ENCODE measurements at places on chromosomes 11 and 22. TPM values are rescaled to one million over a fixed set of nuclear protein-coding genes. Genes with fewer than 3 reads are reported as not detected.

DNA sequence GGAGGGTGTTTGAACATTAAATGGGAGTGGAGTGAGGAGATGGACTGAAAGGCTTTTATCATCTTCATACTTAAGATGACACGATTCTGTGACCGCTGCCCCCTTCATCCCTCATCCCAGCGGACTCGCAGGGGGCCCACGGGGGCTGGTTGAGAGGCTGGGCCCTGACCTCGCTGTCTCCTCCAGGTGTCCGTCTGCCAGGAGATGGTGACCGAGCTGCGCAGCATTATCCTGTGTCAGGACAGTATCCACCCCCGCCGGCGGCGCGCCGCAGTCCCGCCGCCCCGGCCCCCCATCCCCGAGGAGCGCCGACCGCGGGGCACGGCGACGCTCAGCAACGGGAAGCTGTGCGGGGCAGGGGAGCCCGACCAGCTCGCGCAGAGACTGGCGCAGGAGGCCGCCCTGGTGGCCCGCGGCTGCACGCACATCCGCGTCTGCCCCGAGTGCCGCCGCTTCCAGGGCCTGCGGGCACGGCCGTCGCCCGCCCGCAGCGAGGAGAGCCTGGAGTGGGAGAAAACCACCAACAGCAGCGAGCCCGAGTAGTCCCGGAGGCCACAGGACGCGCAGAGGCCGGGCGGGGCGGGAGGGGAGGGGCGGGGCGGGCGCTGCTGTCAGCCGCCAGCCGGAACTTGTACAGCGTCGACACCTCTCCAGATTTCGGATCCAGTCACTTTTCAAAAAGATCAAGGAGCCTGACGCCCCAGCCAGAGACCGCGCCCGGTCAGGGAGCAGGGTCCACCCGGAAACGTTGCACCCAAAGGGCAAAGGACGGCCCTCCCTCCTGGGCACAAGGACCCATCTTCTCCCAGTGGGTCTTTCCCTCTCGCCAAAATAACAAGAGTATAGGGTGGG is 38.0 kb upstream of the TBCEL start:
- DNase-seq = peak; percentile 38

DNA sequence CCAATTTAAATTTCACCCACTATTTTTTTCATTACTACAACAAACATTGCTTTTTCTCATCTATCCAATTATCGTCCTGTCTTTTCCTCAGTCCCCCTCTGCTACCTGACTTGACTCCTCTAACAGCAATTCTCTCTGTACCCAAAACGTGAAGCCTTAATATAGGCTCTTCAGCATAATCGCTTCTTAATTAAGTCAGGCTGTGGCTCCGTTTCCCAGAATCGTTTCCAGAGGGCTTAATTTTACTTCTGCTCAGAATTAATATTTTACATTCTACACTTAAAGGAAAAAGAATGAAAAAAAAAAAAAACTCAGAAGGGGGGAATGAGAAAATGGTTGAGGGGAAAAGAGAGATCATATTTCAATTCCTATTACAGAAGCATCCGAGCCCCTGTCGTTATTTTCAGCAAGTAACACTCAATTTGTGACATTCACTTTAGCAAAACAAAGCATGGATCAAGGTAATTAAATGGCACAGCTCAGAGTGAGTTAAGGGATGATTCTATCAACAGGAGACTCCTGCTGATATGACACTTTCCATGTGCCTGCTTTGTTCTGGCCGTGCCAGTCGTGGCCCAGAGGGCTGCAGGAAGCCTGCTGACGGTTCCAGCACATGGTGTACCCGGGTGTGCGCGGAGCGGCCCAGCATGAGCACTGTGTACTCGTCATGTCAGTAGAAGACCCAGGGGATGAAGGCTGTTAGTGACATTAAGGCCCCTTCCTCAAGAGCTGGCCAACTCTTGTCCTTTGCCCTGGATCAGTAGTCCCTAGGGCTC is 272.5 kb downstream of the NTM start:
- DNase-seq = no peak

DNA sequence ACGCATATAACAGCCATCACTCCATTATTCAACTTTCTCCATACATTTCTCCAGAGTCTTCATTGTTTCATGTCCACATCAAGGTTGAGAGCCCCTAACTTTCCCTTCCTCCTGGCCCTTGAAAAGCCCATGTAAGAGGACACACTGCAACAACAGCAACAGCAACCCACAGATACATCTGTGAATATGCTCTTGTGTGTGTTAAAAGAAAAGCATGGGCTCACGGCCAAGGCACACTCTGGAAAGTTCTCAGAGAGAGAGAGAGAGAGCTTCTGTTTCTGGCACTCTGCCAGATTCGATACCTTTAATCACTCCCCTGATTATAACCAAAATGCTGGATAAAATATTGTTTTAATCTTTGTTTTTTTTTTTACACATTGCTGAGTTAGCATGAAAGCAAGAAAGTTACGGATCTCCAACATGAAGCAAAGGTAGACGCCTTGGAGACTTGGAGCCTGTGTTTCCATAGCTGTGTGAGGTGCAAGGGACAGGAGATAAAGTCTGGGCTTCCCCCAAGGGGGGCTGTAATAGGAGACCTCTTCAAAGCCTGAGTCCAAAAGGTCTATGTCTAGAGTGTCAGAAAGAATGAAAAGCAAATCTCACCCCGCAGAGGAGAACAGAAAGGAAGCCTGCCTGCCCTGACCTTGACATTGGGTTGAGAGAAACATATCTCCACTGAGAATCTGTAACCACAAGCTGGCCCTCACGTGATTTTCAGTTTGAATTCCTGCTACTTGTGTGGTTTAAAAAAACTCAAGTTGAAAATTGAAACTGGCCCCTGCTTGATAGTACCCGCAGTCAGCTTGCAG is 33.7 kb upstream of the MPPED1 start:
- DNase-seq = peak; percentile 34

DNA sequence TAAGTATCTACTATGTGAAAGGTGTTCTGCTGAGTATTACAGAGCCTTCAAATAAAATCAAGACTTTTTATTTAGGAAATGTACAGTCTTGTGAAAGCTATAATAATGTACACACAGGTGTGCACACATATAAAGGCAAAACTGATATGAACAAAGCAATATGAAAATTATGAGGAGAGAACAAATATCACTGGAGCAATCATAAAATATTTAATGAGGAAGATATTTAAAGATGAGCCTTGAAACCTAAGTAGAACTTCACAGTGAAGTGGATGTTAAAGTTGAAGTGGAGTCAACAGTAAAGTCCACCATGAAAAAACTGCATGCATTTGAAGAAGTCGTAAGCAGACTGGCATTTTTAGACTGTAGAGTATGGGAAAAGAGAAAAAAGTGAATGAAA is 18.5 kb downstream of the OR51F1 start:
- DNase-seq = no peak

GRCh38 chr11:127443297-127443696 is 442.7 kb upstream of the KIRREL3 start:
- DNase-seq = no peak

The OR5I1 gene
- not detected for total RNA-seq

The TEX54 gene
- not detected for total RNA-seq

The TKFC gene
- 81.3 TPM for total RNA-seq
